CD8-positive, alpha-beta T cell (primary cell): ENCODE measurements at places on chromosomes 5 and 9.

DNA sequence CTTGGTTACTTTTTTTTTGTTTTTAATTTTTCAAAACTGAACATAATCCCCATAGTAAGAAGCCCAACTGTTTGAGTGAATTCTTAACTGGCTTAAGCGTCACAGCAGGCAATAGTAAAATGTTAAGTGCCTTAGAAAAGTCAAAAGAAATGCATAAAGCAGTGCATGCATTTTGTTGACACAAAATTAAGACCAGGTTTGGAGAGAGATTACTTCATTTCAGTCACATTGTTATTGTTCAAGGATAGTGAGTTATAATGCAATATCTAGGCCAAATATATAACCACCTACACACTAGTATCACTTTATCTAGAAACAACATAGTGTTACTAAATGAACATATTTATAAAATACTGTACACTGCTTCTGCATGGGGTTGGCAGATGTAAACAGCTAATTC, 116.9 kb upstream of the KLF9 start:
- DNase-seq, result no peak

- no peak for DNase-seq
Observed at GRCh38 chr9:31302620-31303418, 1081.6 kb upstream of the ACO1 start.

DNA sequence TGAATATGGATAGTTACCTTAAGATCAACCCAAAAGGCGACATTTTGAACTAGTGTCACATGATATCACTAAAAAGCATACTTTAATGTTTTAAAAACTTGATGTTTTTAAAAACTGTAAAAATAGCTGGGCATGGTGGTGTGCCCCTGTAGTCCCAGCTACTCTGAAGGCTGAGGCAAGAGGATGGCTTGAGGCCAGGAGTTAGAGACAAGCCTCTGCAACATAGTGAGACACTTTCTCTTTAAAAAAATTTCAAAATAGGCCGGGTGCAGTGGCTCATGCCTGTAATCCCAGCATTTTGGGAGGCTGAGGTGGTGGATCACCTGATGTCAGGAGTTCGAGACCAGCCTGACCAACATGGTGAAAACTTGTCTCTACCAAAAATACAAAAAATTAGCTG, 129.5 kb downstream of the NPR3 start:
- no peak for DNase-seq

DNA sequence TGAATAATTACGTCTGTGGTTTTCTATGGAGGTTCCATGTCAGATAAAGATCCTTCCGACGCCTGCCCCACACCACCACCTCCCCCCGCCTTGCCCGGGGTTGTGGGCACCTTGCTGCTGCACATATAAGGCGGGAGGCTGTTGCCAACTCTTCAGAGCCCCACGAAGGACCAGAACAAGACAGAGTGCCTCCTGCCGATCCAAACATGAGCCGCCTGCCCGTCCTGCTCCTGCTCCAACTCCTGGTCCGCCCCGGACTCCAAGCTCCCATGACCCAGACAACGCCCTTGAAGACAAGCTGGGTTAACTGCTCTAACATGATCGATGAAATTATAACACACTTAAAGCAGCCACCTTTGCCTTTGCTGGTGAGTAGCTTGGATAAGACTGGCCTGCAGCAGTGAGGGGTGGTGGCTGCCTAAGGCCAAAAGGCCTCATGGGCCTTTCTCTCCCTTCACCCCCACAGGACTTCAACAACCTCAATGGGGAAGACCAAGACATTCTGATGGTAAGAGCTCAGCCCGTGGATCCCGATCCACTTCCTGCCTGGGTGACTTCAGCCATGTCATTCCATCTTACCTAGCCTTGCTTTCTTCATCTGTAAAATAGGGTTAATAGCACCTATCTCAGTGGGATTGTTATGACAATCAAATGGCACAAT, at the start of gene IL3:
Gene IL3 (plus strand): TSS at position 155 of the 661 bp plus-strand sequence. CDS start 52 bp downstream, at position 207.
- DNase-seq, result no peak

DNA sequence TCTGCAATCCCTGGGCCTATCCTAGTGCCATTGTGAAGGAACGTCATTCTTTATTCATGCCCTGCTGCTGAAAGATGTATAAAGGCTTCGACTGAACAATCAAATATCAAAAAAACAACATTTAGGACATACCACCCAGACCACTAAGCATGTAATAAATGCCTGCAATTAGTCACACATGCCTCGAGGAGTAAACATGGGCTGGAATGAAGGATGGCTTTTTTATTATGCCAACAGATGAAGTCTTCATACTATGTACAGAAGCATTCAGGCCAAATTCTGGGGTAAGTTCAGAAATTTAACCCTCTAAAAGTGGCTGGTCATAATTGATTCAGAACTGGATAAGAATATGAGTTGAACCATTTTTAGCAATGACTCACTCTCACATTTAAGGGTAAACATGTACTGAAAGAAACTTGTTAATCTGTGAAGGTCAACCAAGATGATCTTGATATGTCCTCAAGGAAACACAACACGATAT, 38.1 kb downstream of the FAM240B start:
- DNase-seq, result no peak

DNA sequence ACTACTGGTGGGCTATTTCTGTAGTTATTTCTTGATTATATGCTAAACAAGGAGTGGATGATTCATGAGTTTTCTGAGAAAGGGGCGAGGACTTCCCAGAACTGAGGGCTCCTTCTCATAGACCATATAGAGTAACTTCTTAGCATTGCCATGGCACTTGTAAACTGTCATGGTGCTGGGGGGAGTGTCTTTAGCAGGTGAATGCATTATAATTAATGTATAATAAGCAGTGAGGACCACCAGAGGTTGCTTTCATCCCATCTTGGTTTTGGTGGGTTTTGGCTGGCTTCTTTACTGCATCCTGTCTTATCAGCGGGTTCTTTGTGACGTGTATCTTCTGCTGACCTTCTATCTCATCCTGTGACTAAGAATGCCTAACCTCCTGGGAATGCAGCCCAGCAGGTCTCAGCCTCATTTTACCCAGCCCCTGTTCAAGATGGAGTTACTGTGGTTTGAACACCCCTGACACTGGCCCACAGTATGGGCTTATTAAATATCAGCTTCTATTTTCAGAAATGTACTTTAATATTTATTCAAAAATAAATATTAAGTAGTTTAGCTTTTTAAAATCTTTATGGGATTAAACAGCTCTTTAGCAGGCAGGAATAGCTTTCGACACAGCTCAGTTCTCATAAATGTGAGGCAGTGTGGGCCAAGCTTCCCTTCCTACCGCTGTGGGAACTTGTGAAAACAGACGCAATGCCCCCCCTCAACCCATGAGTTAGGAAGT, 44.4 kb downstream of the GALNT12 start:
- no peak for DNase-seq

DNA sequence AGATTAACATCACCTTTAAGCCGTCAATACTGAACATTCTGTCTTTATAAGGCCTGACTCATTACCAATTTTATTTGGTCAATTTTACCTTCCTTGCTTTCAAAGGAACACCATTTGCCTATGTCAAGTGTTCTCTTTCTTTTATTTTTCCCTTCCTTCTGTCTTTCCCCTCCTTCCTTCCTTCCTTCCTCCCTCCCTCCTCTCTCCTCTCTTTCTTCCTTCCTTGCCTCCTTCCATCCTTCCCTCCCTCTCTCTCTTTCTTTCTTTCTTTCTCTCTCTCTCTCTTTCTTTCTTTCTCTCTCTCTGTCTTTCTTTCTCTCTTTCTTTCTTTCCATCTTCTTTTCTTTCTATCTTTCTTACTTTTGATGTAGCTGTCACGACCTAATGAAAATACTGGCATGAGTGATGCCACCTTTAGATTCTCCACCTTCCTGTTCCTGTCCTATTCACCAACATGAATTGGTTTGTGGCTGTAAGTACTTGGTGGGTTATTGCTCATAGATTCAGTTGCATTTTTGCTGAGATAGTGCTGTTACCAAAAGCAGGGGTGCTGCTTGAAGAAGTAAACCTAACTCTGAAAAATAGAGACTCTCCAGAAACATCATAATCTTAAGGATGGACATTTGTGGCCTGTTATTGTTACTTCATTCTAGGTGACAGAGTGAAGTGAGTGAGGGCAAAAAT, 33.8 kb downstream of the DOCK8 start:
- DNase-seq, result no peak

DNA sequence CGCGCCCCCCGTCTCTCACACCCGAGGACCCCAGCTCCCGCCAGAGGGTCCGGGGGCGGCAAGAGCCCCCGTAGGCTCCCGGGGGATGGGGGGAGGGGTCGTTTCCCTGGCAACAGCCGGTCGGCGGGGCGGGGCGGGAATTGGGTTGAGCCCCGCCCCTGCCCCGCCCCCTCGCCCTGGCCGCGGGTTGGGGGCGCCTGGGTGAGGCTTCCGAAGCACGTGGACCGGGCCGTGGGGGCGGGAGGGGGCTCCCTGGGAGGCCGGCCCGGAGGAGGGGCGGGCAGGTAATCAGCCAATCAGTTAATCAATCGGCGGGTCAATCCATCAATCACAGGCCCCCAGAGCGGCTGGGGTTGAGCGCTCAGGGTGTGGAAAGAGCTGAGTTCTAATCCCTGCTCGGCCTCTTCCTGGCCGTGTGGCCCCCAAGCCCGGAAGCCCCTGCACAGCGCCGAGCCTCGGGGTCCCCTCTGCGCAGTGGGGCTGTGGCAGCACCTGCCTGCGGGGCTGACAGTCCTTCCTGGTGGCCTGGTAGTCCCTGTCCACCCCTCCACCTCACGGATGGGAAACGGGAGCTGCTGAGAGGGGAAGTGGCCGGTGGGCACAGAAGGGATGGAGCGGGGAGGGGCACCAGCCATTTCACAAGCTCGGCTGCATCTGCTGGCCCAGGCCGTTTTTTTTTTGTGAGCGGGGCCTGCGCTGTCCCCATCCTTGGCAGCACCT, 174.2 kb upstream of the IER5L start:
- no peak for DNase-seq

GRCh38 chr9:20529837-20530236, 92.5 kb downstream of the MLLT3 start:
- DNase-seq, result no peak

- no peak for DNase-seq
Observed at GRCh38 chr5:32446630-32447029, 2.1 kb upstream of the ZFR start.

DNA sequence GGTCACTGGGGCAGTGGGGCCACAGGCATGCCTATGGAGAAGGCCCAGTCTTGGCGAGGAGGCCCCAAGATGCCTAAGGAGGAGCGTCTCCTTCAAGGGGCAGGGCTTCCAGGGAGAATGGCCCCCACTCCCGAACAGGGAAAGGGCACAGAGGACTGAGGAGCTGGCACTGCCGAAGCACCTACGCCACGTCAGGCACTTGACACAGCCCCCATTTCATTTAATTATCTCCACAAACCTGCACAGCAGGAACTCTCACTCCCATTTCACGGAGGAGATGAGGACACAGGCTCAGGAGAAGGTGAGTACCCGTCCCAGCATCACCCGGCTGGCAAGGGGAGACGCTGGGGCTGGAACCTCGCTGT, 26.0 kb downstream of the EGR1 start:
- no peak for DNase-seq

- no peak for DNase-seq
Observed at GRCh38 chr5:1343315-1343751, 1.6 kb downstream of the CLPTM1L start.

- no peak for DNase-seq
Observed at GRCh38 chr5:158857371-158857770, 242.3 kb downstream of the EBF1 start.

GRCh38 chr5:131210151-131210510, 39.4 kb downstream of the LYRM7 start:
- no peak for DNase-seq

DNA sequence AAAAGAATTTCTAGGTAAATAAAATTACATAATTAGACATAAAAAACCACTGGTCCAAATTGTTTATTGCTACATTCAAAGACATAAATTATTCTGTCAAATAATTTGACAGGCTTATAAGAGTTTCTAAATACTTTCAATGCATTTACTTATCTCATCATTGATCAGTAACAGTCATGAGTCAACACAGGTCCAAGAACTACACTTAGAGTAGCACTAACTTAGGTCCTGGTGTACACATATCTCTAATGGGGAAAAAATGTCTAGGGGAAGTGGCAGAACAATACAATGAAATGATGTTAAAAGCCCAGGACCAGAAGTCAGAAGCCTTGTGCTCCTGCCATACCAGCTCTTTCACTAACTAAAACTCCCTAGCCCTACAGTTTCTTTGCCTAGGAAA, 96.5 kb upstream of the SLCO6A1 start:
- DNase-seq, result no peak

GRCh38 chr5:10153808-10154537, 95.7 kb downstream of the ATPSCKMT start:
- no peak for DNase-seq

GRCh38 chr5:143737062-143737461, 74.9 kb upstream of the HMHB1 start:
- no peak for DNase-seq

- no peak for DNase-seq
Observed at GRCh38 chr5:72308853-72309191, 11.2 kb downstream of the MRPS27 start.

- no peak for DNase-seq
Observed at GRCh38 chr5:159735036-159735435, 181.2 kb upstream of the ADRA1B start.

- no peak for DNase-seq
Observed at GRCh38 chr9:32738501-32739172, 44.7 kb upstream of the TMEM215 start.

DNA sequence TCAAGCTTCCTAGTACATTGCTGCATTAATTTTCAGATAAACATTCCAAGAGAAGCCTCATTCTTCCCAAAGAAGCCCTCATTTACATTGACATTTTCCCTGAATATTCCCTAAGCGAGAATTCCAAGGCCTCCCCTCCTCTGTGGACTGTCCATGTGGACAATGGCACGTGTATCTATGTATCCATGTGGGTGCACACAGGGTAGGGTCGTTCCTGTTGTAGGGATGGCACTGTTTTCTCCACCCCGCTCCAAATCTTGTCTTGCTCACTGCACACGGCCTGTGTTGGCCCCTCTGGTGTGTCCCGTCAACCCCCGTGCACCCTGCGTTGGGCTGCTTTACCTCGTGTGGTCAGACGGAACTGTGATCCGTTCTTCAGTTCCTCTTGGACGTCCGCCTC, 104.7 kb upstream of the IRX2 start:
- DNase-seq, result no peak

GRCh38 chr9:13532407-13532806, 252.9 kb upstream of the MPDZ start:
- DNase-seq, result no peak

DNA sequence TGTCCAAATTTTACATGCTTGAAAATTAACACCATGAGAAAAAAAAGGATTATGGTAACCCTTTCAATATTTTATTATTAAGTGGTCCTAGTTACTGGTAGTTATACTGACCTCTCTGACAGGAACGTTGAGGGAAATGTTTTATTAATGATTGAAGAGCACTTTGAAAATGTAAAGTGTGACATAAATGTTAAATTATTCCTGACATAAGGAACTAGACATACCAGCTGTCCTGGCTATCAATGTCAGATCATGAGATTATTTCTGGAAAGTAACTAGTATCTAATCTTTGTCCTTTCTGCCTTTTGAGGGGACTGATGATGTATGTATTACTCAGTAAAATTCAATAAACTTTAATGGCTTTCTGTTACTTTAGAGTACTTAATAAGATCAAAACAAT, 1538.5 kb upstream of the CDH6 start:
- no peak for DNase-seq
